Activated naive CD4-positive, alpha-beta T cell treated with anti-CD3 and anti-CD28 coated beads, Interleukin-2, amount 10 ng/mL, durations not matched to agents 7 days and 5 days (primary cell): ENCODE measurements at places on chromosomes 11 and 22.

DNA sequence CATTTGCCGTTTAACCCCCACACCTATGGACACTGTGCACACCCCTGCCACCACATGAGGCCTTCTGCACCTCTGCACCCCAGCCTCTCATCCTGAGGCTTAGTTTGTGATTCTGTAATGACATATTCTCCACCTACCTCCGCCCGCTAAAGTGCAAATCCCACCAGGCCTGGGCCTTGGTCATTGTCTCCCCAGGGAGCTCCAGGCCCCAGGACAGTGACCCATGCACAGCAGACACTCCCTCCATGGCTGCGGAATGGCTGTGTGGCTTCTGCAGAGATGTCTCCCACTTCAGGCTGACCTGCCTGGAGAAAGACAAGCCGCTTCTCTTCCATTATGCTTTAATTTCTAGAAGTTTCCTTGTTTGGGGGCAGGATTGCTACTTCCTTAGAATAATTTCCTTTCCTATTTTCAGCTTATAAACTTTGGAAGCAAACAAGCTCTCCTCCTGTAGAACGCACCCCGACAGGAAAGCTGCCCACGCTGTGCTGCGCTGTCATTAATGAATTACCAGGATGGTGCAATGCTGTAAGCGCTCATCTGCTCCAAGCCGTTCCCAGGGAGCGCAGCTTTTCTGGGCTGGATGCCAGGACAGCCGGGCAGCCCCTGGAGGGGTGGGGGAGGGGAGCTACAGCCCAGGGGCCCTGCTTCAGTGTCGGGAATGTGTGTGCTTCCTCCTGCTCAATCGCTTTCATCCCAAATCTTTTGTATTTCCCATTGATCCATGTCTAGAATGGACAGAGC, 618.0 kb downstream of the BRD1 start:
- DNase-seq, result no peak

DNA sequence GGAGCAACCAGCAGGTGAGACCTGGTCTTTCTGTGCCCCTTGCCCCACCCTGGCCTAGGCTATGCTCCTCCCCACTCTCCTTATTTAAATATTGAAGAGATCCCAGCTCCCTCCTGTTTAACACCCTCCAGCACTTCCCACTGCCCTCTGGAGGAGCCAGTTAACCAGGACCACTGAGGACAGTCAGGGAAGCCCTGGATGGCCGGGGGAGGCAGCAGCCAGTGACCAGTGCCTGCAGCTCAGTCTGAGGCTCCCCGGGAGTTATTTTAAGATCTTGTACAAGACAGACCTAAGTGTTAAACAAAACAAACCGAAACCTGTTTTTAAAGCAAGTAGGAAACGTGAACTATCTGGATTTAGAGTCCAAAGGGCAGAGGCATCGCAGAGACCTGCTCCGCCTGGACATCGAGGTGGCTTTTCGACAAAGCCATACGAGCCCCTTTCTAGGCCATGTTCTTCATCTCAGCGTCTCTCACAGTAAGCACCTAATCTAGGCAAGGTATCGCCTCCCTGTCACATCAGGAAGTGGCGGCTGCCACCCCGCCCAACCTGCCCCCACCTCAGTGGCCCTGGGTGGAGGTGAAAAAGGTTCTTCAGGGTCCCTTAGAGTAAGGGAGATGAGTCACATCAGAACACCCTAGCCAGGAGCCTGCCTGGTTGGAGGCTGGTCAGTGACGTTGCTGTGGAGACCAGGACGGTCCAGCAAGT, 35.2 kb downstream of the TRMU start:
- DNase-seq, result peak; percentile 35

DNA sequence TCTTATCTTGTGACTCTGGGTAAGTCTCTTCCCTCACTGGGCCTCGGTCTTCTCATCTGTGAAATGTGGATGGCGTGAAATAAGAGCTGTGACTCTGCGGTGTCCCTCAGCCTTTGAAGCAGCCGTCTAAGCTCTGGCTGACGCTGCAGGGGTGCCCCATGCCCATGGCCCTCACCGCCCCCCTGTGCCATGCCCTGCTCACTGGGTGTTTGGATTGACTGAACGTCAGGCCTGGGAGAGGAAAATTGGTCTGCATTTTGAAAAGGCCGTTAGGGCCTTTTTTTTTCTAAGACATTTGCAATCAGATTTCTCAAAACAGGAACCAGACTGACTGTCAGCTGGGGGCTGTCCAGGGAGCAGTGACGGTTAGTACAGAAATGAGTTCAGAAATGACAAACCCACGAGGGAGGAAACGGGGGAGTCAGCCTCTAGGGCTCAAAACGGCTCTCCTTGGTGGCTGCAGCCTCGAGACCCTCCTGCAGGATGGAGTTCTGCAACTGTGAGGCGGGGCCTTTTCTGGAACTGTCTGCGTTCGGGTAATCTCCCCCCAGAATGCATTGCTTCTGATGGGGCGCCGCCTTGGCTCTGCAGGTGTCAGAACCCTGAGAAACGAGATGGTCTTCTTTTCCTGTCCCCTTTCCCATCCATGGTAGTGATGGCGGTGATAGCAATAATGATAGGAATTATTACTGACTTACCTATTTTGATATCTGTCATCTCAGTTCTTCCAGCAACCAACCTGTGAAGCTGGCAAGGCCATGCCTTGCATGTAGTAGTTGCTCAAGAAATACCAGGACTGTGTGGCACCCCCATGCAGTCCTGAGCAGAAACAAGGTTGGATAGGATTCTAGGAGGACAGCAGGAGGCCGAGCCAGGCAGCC, 2.0 kb downstream of the GRK2 start:
- DNase-seq, result peak; percentile 77

GRCh38 chr11:68939583-68940555, 36.2 kb downstream of the IGHMBP2 start:
- DNase-seq, result no peak

GRCh38 chr11:68263444-68264035, 8.2 kb downstream of the C11orf24 start:
- DNase-seq, result no peak

DNA sequence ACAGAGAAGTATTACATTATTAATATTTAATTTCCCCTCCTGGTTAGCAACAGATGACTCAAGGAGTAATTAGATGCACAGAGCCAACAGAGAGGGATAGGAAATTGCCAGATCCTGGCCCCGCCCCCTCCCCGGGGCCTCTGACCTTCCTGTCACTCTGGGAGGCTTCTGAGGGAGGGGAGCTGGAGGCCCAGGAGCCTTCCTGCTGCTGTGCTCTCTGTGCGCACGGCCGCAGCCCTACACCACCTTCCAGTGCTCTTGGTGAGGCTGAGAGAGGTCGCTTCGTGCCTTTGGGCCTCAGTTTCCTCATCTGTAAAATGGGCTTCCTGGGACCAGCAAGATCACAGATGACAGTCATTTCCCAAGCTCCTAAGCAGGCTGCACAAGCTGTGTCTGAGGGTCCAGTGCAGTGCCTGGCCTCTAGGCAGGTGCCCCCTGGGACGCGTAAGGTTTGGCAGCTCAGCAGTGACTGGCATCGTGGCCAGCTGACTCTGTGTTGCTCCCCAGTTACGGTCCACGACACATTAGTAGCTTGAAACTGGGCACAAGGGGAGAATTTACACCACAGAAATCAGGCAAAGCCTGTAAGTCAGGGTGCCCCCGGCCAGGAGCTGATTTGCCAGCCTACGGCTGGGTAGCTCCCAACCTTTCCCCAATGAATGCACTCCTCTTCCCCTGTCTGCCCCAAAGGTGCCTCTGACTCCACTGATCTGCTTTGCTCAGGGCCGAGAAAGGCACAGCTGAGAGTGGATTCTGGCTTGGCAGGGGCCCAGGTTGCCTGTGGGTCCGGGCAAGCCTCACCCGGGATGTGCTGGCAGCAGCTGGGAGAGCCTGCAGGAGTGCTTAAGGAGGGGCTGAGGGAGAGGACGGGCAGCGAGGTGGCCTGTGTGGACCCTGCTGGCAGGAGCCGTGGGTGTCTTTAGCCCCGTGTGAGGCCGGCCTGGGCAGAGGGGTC, 2.3 kb downstream of the ADORA2A start:
- DNase-seq, result peak; percentile 84

GRCh38 chr11:3368199-3368598, 10.7 kb downstream of the ZNF195 start:
- DNase-seq, result no peak

DNA sequence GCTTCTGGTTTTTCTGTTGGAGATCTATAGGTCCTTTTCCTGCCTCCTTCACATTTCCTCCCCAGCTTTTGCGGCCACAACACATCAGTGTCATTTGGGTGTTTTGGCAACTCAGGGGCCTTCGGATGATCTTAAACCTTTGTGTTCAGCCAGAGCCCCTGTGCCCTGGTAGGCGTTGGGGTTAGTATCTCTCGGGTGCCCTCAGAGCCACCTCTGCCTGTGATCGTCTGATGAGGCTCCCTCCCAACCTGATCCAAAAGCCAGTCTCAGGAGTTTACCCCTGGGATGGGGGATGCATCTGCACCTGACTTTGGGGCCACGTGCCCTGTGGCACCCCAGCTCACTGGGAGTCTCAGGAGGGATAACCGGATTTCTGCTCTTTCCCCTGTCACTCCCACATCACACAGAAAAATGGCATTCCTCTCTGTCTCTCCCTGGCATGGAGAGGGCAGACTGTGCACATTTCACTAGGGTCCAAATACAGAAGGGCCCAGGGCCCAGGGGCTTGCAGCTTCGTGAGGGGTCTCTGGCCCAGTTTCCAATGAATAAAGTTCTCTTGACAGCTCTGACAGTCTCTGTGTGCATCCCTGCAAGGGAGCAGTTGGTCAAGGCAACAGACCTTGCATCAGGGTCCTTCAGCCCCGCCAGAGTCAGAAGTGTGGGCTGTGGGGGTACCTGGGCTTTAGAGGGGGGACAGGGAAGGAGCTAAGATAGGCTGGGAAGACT, 2.6 kb downstream of the RNF26 start:
- no peak for DNase-seq

DNA sequence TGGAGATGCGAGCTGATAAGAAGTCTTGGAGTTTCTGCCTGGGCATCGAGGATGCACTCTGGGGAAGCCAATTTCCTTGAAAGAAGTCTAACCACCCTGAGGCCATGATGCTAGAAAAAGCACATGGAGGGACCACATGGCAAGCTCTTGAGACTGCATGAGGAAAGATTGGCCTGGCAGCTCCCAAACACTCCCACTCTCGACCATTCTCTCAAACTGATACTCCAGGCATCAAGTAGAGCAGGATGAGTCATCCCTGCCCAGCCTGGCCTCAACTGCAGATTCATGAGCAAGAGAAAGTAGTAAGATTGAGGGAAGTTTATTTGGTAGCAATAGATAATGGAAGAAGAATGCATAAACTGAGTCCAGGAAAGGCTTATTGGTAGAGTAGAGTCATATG, 194.3 kb downstream of the KIF18A start:
- DNase-seq, result no peak

- no peak for DNase-seq
Measured at GRCh38 chr22:40025856-40026255, 31.1 kb downstream of the FAM83F start.

DNA sequence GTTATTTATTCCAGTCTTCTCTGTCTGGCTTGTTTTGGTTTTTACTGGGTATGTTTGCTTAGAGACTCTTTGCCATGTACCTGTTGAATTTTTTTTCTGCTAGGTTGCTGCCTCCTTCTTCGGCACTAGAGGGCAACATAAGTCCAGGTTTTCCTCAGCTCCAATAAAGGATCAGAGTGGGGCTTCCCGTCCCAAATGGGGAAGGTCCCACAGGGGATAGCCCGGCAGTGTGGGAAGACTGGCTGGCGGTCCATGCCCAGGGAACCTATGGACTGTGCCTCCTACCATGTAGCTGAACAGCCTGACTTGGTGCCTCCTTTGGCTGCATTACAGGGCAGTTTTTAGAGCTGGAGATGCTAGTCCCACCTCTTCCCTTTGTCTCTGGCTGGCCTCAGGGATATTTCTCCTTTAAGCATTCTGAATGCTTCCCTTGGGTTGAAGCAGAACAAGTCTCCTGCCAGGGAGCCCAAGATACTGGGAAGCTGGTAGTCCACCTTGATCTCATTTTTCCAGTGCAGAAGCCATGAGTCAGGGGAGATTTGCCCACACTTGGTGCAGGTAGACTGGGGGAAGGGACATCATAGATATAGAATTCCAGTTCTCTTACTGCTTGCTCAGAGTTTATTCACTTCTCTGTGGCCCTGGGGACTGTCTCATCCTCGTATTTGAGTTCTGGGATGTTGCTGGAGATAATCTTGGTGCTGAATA, 60.2 kb downstream of the BRD1 start:
- DNase-seq, result peak; percentile 47

GRCh38 chr11:102560555-102561011, 30.0 kb upstream of the MMP7 start:
- peak; percentile 30 for DNase-seq

DNA sequence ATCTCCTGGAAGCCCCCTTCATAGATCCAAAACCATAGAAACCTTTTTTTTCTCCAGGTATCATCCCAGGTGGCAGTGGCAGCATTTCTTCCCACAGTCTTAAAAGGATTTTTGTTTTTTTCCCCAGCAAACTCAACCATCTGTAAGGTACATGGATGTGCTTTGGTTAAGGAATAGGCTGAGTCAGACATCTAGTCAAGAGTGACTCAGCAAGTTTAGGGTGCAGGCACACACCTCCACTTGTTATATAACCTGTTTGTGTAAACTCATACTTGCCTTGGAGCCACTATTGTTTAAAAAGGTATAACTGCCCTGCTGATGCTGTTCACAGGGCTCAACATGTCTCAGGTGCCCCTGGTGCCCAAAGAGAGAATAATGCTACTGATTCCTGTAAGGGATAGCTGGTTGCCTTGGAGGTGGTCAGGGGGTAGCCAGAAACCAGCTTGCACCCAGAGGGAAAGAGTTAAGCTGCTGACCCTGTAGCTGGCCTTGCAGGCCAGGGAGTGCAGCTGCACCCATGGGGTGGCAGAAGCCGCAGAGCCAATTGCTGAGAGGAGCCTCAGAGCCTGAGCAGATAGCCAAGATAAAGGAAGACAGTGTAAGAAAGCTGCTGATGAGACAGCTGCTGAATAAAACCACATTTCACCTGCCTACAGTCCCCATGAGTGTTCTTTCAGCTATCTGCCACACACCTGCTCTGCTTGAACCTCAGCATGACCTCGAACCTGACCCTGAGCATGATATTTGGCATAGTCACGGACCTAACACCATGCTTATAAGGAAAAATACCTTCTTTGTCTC, 1726.1 kb upstream of the RAG2 start:
- DNase-seq, result no peak

DNA sequence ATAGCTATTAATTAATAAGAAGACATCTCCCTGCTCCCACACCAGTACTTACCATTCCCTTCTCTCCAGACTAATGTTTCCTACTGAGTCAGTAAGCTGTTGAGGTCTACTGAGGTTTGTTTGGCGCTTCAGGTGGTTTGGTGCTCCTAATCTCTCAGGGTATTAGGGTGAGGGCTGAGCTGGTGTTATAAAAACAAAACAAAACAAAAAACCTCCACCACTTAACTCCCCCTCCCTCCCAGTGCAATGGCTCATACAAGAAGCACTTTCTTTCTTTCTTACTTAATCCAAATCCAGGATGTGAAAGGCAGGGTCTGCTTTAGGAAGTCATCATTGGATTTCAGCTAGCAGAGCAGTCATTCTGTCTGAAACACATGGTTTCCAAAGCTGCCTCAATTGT, 15.3 kb downstream of the CSTPP1 start:
- DNase-seq, result no peak

- no peak for DNase-seq
Measured at GRCh38 chr11:78635814-78636506, 61.3 kb upstream of the NARS2 start.

DNA sequence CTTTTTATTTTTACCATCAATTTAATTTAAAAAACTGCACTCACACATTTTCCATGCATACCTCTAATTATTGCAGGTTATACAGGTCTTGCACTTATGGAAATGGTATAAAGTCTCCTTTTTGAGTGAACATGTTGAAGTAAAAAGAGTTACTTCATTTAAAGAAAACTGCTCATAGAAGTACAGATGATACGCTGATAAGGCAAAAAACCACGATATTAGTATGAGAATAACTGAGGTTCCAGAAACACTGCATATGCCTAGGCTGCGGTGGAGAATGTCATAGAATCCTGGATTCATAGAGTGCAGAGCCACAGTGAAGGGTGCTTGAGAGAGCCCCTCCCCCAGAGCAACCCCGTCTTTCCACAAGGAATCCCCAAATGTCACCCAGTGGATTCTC, 175.8 kb downstream of the BCR start:
- DNase-seq, result no peak
